ENCODE measurements at places on chromosomes 5 and 9. TPM values are rescaled to one million over a fixed set of nuclear protein-coding genes. Genes with fewer than 3 reads are reported as not detected.

The ENTREP1 gene
- total RNA-seq, result 10.1 TPM

The CNOT8 gene
- 57.3 TPM for total RNA-seq

The NIPAL4 gene
- 0.63 TPM for total RNA-seq

The LRRTM2 gene
- 0.12 TPM for total RNA-seq

The UBE2QL1 gene
- total RNA-seq, result 1.6 TPM

The CBY3 gene
- total RNA-seq, result not detected

The ADAMTSL2 gene
- 14.0 TPM for total RNA-seq

The RLN2 gene
- total RNA-seq, result not detected

The SLC1A1 gene
- total RNA-seq, result 109 TPM

The OTP gene
- total RNA-seq, result not detected

The PCA3 gene
- not detected for total RNA-seq

The PCDHAC2 gene
- 33.4 TPM for total RNA-seq

The IFNA2 gene
- not detected for total RNA-seq

The TSSK1B gene
- 0.20 TPM for total RNA-seq

Measured in mucosa of gallbladder (tissue), 1 donor.